B cell (primary cell): ENCODE measurements at places on chromosomes 5 and 9. TPM values are rescaled to one million over a fixed set of nuclear protein-coding genes. Genes with fewer than 3 reads are reported as not detected.

DNA sequence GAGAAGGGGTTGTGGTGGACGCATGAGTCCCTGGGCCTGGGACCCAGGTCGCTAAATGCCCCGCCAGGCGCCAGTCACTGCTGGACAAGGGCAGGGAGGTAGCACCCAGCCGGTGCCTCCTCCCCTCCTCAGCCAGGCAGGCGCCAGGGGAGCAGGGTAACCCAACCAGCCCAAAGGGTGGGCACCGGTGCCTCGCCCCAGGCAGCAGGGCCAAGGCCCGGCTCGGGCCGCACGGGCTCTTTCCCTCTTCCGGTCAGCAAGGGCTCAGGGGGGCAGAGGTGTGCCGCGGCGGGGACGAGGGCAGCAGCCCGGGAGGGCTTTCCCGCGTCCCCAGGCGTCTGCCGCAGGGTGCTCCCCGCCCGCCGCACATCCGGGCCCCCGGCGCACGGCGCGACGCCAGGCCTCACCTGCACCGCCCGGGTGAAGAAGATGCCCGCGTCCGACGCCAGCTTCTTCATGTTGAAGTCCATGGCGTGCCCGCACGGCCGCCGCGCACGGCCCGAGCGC is 393 bp downstream of the SH3GLB2 start:
- DNase-seq = no peak

- DNase-seq = no peak
Observed at GRCh38 chr5:75351139-75351926, 14.3 kb downstream of the HMGCR start.

DNA sequence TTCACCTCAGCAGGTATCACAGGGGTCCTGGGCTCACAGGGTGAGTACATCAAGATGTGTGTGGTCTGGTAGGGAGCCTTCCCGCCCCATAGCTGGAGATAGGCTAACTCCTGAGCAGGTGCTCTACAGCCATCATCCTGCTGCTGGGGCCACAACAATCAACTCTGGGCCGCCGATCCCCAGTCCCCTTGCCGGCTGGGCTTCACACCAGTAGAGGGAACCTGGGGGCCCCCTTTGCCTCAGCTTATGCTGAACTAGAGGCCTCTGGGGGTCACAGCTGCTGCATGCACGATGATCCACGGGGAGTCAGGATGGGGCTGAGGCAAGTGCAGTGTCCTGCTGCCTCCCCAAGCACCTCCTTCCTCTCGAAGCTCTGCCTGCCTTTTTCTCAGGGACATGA is 46.5 kb downstream of the IRF1 start:
- no peak for DNase-seq

Gene NTRK2
- 0.10 TPM in 1 of 2 replicates, not detected in the other for total RNA-seq

DNA sequence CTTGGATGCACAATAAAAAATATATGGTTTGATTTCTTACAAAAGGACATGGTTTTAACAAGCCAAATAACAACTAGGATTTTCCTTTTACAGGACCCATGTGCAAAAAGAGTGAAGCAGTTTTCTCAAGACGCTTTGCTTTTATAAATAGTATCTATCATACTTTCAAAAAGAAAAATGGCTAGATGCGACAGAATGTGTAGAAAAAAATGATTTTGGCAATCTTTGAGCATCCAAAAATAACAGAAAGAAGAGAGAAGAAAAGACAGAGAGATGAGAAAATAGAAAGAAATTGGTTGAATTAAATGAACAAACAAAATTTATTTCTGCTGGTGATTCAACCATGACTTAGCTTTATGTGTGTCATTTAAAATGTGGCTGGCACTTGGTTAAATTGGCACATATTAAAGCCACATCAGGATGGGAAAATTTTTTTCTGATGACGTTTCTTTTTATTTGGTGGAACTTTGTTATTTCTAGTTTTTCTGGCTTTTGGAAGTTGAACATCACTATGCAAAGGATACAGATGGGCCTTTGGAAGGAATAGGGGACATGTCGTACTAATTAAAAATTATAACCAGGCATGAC is 35.6 kb upstream of the NREP start:
- DNase-seq = no peak

Gene FBP2
- total RNA-seq = not detected in 2 replicates

- DNase-seq = no peak
Observed at GRCh38 chr5:168263121-168263520, 28.3 kb upstream of the WWC1 start.

DNA sequence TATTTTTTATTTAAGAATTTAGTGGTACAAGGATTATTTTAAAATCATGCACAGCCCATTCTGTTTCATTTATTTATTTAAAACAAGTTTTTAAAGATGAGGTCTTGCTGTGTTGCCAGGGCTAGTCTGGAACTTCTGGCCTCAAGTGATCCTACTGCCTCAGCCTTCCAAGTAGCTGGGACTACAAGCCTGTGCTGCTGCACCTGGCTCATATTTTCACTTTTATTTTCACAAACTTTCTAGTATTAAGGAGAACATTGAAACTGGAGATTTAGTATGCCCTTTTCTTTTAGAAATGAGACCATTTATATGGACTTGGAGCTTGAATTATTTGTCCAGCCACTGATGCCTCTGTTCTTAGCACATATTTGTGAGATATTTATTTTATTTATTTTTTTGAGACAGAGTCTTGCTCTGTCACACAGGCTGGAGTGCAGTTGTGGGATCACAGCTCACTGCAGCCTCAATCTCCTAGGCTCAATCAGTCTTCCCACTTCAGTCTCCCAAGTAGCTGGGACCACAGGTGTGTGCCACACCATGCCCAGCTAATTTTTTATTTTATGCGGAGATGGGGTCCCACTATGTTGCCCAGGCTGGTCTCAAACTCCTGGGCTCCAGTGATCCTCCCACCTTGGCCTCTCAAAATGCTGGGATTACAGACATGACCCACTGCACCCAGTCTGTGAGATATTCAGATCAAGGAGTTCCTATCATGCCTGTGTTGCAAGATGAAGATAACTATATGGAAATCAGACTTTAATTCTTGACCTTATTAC is 7.4 kb downstream of the DMXL1 start:
- no peak for DNase-seq

DNA sequence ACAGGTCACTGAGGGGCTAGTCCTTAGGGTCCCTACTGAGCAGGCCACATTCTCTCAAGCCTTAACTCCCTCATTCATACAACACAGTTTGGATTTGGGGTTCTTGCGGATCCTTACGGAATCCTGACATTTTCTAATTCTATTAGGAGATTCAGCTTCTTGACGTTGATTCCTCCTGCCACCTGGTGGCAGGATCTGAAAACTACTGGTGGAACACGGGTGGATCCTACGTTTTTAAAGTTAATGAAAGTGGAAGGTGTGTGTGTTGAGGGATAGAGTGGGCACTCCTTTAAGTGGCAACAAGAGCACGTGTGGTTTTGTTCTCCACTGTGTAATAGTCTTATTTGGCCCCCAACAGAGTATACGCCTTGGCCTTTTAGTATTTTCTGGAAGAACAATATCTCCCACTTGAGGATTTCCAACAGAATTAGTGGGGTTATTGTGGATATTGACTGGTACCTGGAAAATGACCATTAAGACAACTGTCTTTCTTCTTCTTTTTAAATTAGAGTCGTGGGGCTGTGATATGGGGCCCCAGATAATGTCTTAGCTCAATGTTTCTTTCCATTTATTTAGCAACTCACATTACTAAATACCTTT is 25.2 kb downstream of the SLC28A3 start:
- peak; percentile 72 for DNase-seq

Gene GOLGA1
- 24.6 and 26.2 TPM in 2 replicates for total RNA-seq

GRCh38 chr5:119902593-119902992 is 273.2 kb downstream of the FAM170A start:
- no peak for DNase-seq

DNA sequence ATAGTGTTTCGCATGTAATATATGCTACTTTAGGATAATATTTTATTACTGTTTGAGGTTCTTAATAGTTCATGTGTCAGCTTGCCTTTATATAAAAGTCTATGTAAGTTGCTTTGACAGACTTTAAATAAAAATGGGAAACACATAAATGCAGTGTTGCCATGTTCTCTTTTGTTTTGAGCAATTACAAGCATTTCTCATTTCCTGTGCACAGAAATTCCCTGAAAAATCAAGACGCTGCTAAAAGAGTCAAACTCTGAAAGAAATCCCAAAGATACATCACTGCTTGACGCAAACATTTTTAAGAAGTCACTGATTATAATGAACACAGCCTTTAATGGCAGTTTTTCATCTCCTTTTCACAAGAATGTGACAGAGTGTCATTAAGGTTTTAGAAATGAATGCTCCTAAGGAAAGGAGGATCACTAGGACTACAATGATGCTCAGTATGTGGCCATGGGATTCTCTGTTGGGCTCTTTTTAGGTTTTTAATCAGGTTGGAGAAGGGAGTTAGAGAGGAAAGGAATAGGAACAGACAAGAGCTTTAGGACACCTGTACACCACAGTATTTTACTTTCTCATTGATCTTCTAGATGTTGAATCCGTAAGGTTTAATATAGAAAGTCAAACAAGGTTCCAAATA is 29.4 kb downstream of the ZCCHC7 start:
- DNase-seq = no peak

Gene FOXD4L6
- not detected in 2 replicates for total RNA-seq

DNA sequence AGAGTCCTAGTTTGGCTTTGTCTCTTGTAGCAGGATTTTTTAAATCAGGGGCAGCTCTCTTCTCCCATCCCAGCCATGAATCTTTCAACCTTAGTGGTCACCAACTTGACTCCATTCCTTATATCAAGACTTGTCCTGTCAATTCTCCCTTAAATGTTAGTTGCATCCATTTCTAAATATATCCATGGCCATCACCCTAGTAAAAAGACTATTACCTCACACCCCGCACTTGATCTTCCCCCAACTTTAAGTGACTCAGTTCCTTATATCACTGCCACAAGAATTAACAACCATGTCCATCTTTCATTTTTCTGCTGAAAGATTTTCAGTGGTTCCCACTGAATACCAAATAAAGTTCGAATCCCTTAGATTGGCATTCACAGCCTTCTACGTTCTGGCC is 67.0 kb downstream of the STX17 start:
- no peak for DNase-seq

DNA sequence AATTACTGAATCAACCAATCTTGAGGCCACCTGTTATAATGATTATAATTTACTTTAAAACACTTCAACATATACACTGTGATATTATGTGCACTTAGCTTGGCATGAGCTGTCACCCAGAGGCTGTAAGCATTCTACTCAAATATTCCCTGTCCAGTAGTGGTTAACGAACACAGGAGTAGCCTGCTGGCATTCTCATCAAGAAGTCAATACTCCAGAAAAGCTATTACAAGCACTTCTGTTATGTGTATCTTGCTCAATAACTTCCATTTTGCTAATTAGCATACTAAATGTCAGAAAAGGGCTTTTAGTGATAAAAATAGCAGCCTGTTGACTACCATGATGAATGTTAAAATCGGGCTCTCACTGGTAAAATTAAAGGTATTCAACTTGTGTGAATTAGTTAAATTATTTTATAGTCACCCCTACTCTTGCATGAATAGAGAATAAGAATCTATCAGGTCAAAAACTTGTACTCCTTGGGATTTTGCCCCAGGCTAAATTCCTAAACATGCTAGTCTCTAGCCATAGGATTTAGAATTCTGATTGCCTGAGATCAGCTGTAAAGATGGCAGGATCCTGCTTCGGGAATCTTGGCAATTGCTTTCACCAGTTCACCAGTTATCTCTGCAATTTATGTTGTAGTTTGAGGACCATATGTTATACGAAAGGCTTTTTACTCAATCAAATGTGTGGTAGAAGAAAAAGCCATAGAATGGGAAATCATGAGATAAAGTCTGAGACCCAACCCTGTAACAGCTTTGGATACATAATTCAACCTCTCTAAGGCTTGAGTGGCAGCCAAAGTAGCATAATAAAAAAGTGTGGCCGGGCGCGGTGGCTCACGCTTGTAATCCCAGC is 43.4 kb upstream of the PAM start:
- DNase-seq = no peak

- DNase-seq = no peak
Observed at GRCh38 chr9:13386935-13387733, 107.6 kb upstream of the MPDZ start.

GRCh38 chr5:72160959-72161358 is 53.7 kb downstream of the MAP1B start:
- DNase-seq = no peak

- no peak for DNase-seq
Observed at GRCh38 chr5:1314564-1314982, 19.7 kb upstream of the TERT start.

- peak; percentile 51 for DNase-seq
Observed at GRCh38 chr9:96875461-96876142, 21.3 kb upstream of the ZNF782 start.

DNA sequence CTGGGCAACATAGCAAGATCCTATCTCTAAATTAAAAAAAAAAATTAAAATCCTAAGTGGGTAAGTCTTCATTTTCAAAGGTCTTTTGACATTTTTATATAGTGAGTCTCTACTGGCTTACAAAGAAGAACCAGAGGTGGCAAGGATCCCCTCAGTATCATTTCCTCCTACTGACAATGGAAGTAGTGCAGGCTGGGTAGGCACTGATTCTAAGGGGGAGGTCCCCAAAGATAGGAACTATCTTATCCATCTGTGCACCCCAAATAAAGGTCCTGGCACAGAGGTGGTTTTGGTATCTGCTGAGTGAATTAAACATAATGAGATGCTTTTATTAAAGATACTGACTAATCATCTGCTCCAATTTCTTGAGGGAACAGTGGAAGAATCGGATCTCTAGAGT is 4.2 kb downstream of the FAM193B start:
- peak; percentile 42 for DNase-seq

- no peak for DNase-seq
Observed at GRCh38 chr5:58241389-58241788, 218.5 kb downstream of the PLK2 start.

- DNase-seq = no peak
Observed at GRCh38 chr5:39779831-39780230, 355.1 kb upstream of the DAB2 start.

Gene SLC1A1
- 0.15 and 0.54 TPM in 2 replicates for total RNA-seq

Gene ELOVL7
- total RNA-seq = 0.54 TPM in 1 of 2 replicates, not detected in the other

GRCh38 chr9:5714501-5715401 is 85.8 kb downstream of the RIC1 start:
- peak; percentile 22 for DNase-seq

GRCh38 chr5:138033907-138034306 is 1.0 kb upstream of the FAM13B start:
- no peak for DNase-seq
